ENCODE measurements at places on chromosomes 2 and 18. TPM values are rescaled to one million over a fixed set of nuclear protein-coding genes. Genes with fewer than 3 reads are reported as not detected.

The SERPINB5 gene
- not detected for total RNA-seq

The POTEC gene
- not detected for total RNA-seq

The PLEK gene
- total RNA-seq = 0.12 TPM

The TFPI gene
- 182 TPM for total RNA-seq

The LYG2 gene
- total RNA-seq = not detected

The ARMC9 gene
- 21.3 TPM for total RNA-seq

The MC2R gene
- not detected for total RNA-seq

The UGT1A8 gene
- total RNA-seq = not detected

The C2orf66 gene
- 1.1 TPM for total RNA-seq

The CRIM1 gene
- total RNA-seq = 618 TPM

The HMSD gene
- total RNA-seq = not detected

The ANKRD53 gene
- 0.34 TPM for total RNA-seq

The CYP27A1 gene
- 15.8 TPM for total RNA-seq

Measured in glomerular endothelial cell (primary cell).